ENCODE measurements at places on chromosomes 4 and X.

DNA sequence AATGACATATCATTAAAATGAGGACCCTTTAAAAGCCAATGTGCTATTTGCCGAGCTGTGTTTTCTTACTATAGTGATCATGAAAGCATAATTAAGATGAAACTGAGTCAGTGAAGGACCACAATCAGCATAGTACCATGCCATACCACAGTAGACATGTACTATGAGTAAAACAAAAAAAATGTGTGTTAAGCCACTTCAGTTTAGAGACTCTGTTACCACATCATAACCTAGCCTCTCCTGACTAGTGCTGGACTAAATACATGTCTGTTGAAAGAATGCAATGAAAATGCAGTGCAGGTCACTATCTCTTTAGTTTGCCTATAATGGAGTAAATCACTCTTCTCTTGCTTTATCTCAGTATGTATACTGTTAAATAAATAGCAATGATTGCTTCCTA, 12.3 kb upstream of the DDX53 start:
- no peak for DNase-seq

DNA sequence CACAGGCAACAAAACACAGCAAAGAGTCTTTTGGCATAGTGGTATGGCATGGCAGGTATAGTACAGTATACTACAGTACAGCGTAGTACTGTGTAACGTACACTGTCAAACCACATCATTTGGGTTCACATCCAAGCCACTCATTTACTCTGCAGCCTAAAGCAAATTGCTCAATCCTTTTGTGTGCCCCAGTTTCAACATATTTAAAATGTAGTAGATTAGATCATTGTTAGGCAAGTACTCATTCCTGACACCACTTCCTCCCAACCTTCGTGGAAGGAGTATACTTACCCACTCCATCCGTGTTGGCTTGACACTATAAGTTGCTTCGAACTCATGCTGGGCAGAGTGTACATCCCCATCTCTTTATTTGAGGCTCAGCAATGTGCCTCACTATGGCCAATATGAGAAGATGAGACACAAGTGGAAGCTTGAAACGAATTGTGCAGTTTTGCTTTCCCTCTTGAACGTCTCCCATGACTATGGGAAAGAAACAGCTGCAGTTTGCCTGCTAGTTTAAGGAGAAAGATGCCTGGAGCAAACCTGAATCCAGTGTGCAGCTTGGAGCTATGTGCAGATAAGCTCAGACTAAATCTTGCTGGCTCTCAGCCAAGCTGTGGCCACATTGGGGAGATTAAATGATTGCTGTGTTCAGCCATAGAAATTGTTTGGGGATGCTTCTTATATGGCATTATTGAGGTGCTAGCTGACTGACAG, 85.7 kb upstream of the TBL1X start:
- no peak for DNase-seq

GRCh38 chrX:30781711-30782444, 107.2 kb downstream of the TAB3 start:
- no peak for DNase-seq

DNA sequence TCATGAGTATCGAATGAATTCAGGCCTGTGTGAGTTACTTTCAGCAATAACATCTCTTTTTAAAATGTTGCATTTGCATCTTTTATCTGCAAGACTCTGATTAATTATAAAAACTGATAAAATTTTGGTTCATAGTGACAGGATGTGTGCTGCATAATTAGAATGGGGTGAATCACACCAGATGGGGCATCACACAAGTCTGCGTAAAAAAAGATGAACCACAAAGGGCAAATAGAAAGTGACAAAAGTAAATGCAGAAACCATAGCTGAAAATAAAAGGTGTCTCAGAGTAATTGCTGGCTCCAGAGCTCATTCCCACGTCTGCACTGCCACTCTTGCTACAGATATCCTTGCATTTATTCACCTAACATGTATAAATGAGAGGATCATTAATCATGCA, 131.1 kb downstream of the HS3ST1 start:
- no peak for DNase-seq

GRCh38 chr4:127988638-127989037, 23.4 kb downstream of the ABHD18 start:
- DNase-seq = no peak

DNA sequence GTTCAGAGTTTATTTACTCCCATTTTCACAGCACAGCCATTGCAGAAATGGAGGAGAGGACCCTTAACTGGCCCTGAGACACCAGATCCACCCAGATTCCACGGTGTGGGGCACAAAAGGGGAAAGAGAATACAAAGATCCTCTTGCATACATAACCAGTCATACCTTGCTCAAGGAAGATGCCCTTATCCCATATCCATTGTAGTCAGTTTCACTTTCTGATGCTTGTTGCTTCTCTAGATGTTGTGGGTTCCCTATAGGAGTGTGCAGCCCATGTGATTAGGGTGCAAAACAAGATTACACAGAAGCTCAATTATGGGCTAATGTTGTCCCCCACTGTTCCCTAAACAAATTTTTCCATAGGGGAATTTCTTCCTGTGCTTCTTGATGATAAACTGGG, 1309.0 kb upstream of the PABPC4L start:
- DNase-seq = no peak

DNA sequence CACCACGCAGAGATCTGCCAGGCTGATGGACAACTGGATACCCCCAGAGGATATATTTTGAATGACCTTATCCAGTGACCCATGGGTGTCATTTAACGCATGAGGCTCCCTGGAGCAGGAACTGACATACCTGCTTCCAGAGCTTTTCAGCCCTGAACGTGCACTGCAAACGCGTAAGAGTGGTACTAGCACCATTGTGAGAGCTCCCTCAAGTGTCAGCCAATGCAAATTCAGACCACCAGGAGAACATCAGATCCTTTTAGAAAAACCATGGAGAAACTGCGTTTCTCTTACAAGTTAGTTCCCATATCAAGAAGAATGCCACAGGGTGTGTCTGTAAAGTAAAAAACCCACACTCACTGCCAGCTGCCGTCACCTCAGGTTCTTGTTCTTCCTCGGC, 7.3 kb downstream of the TREX2 start:
- DNase-seq = no peak

- no peak for DNase-seq
These were observed 5.7 kb upstream of the NHS start for GRCh38 chrX:17369309-17369708.

- DNase-seq = no peak
These were observed 5.4 kb upstream of the BBS7 start for GRCh38 chr4:121875652-121876051.

All from CD4-positive, alpha-beta T cell treated with Interferon gamma for 1 hour (primary cell).